ENCODE measurements at places on chromosomes 11 and 22.

GRCh38 chr22:39543095-39543494 lies 10.5 kb upstream of the RPS19BP1 start:
- no peak for DNase-seq

- no peak for DNase-seq
Measured at GRCh38 chr11:123231777-123232176, 36.7 kb upstream of the CLMP start.

GRCh38 chr11:113774174-113774503 lies 647 bp upstream of the ZW10 start:
- no peak for DNase-seq

- DNase-seq: no peak
Measured at GRCh38 chr11:70270877-70271648, 573 bp downstream of the PPFIA1 start.

DNA sequence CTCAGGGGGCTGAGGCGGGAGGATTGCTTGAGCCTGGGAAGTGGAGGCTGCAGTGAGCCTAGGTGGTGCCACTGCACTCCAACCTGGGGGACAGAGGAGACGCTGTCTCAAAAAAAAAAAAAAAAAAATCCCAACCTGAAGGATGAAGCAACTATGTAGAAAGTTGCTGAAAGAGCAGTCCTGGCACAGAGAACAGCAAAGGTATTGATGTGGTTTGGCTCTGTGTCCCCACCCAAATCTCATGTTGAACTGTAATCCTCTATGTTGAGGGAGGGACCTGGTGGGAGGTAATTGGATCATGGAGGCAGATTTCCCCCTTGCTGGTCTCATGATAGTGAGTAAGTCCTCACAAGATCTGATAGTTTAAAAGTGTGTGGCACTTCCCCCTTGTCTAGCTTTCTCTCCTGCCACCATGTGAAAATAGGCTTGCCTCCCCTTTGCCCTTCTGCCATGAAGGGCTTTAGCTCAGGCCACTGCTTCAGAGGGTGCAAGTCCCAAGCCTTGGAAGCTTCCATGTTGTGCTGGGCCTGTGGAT lies 10.7 kb upstream of the SERPING1 start:
- DNase-seq: no peak

- no peak for DNase-seq
Measured at GRCh38 chr22:22879675-22880155, 7.9 kb upstream of the IGLL5 start.

DNA sequence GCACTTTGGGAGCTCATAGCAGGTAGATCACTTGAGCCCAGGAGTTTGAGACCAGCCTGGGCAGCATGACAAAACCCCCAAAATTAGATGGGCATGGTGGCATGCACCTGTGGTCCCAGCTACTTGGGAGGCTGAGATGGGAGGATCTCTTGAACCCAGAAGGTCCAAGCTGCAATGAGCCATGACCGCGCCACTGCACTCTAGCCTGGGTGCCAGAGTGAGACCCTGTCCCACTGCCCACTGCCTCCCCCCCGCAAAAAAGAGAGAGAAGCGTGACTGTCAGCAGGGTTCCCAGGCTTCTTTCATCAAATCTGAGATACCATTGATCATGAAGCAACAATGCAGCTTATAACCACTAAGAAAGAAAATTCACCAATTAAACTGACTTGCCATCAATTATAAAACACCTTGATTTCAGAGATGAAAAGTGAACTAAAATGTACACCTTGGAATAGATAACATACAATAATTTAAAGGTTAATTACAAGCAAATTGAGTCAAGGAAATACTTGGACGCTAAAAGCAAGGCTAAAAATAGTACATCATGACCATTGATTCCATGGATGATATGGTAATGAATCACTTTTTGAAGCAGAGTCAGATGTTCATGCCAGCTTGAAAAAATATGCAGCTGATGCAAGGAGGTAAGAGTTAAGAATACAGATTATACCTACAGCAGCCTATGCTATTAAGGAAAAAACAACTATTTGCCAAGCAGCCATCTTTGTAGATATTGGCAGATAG lies 90.8 kb upstream of the ALKBH3 start:
- DNase-seq: no peak

DNA sequence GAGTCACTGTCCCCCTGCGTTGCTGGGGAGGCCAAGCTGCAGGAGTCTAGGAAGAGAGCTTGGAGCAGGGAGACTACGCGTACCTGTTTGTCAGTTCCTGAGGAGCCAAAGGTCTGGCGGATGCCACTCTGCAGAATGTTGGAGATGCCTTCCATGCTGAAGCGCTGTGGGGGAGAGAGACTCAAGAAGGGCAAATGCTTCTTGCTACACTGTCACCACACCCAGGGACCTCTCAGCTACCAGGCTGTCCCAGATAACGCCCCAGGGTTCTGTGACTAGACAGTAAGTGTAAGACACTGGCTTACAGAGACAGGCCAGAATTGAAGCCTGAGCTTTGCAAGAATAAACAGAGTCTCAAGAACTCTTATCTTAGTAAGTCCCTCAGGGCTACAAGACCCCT lies 42.0 kb downstream of the FEZ1 start:
- DNase-seq: no peak

GRCh38 chr11:63404161-63404935 lies 34.8 kb downstream of the SLC22A9 start:
- DNase-seq: no peak
